ENCODE measurements at places on chromosomes 11 and 22. TPM values are rescaled to one million over a fixed set of nuclear protein-coding genes. Genes with fewer than 3 reads are reported as not detected.

The MRGPRE gene
- polyA plus RNA-seq, result not detected

The LRRC74B gene
- polyA plus RNA-seq, result 0.14 TPM

The KRTAP5-7 gene
- polyA plus RNA-seq, result not detected

The CD3G gene
- polyA plus RNA-seq, result 0.15 TPM

The MAP6 gene
- polyA plus RNA-seq, result 11.1 TPM

The MPPED1 gene
- polyA plus RNA-seq, result 1.1 TPM

The MMP13 gene
- polyA plus RNA-seq, result 0.10 TPM

The TRIM51G gene
- not detected for polyA plus RNA-seq

The OR4D5 gene
- polyA plus RNA-seq, result not detected

The PSMA1 gene
- polyA plus RNA-seq, result 195 TPM

The LRRC56 gene
- 5.2 TPM for polyA plus RNA-seq

The PATE4 gene
- polyA plus RNA-seq, result 0.13 TPM

The TRPC6 gene
- 9.0 TPM for polyA plus RNA-seq

The C11orf87 gene
- 0.16 TPM for polyA plus RNA-seq

The TYR gene
- polyA plus RNA-seq, result not detected

The PARVG gene
- 1.7 TPM for polyA plus RNA-seq

The RAG1 gene
- polyA plus RNA-seq, result 4.2 TPM

The PIWIL4 gene
- 3.4 TPM for polyA plus RNA-seq

The NRIP3 gene
- polyA plus RNA-seq, result 1.2 TPM

The NCF4 gene
- polyA plus RNA-seq, result 2.5 TPM

The OR8D4 gene
- polyA plus RNA-seq, result not detected
